ENCODE measurements at places on chromosomes 6 and 20. TPM values are rescaled to one million over a fixed set of nuclear protein-coding genes. Genes with fewer than 3 reads are reported as not detected.

Gene ZC2HC1B
- total RNA-seq = not detected

Gene SAPCD1
- 3.1 TPM for total RNA-seq

Gene ZNF165
- 1.4 TPM for total RNA-seq

Gene LCA5
- 0.21 TPM for total RNA-seq

Gene AK9
- total RNA-seq = 8.6 TPM

Gene C20orf204
- 20.8 TPM for total RNA-seq

GRCh38 chr6:134706153-134706552, 243.7 kb downstream of the ALDH8A1 start:
- H3K27ac ChIP-seq = no peak overlapping the region
- H3K36me3 ChIP-seq = no peaks in the 10 kb centered on the region
- no peak for DNase-seq
- no peaks in the 10 kb centered on the region for H3K4me1 ChIP-seq
- peaks cover 11% of the 10 kb centered on the region for H3K27me3 ChIP-seq

- H3K27ac ChIP-seq = no peak overlapping the region
- no peaks in the 10 kb centered on the region for H3K4me1 ChIP-seq
- no peaks in the 10 kb centered on the region for H3K27me3 ChIP-seq
- no peak for DNase-seq
- no peaks in the 10 kb centered on the region for H3K36me3 ChIP-seq
- no peak overlapping the region for H3K4me3 ChIP-seq
These were observed 106.4 kb downstream of the COL9A1 start for GRCh38 chr6:70196531-70196930.

DNA sequence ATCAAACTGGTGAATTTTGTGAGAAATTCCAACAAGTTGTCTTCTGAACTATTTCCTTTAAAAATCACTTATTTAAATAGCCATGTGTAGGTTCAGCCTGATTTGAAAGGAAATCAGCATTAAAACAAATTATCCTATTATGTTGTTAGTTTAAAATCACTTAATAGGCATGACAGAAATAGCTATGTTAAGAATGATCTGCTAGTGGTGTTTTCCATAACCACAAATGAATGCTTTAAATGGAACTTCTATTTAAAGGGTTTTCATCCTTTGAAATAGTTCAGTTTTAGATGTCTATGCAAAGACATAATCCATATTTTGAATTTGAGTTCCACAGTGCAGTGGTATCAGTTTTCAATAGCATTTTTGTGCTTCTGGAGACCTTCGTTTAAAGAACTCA, 120.1 kb downstream of the PLEKHG1 start:
- no peak overlapping the region for H3K4me3 ChIP-seq
- DNase-seq = no peak
- H3K27me3 ChIP-seq = no peaks in the 10 kb centered on the region
- H3K36me3 ChIP-seq = no peaks in the 10 kb centered on the region
- H3K27ac ChIP-seq = no peak overlapping the region

- H3K27ac ChIP-seq = no peak overlapping the region
- H3K27me3 ChIP-seq = no peaks in the 10 kb centered on the region
- no peak overlapping the region for H3K4me3 ChIP-seq
- no peak for DNase-seq
- no peaks in the 10 kb centered on the region for H3K4me1 ChIP-seq
- H3K36me3 ChIP-seq = peaks cover 15% of the 10 kb centered on the region
These were observed 84.9 kb upstream of the TMEM181 start for GRCh38 chr6:158474961-158475343.

GRCh38 chr6:145866456-145867396, 52.1 kb upstream of the FBXO30 start:
- H3K4me1 ChIP-seq = peaks cover 12% of the 10 kb centered on the region
- no peaks in the 10 kb centered on the region for H3K27me3 ChIP-seq
- peak overlapping the region; percentile 26 for H3K27ac ChIP-seq
- H3K36me3 ChIP-seq = no peaks in the 10 kb centered on the region

DNA sequence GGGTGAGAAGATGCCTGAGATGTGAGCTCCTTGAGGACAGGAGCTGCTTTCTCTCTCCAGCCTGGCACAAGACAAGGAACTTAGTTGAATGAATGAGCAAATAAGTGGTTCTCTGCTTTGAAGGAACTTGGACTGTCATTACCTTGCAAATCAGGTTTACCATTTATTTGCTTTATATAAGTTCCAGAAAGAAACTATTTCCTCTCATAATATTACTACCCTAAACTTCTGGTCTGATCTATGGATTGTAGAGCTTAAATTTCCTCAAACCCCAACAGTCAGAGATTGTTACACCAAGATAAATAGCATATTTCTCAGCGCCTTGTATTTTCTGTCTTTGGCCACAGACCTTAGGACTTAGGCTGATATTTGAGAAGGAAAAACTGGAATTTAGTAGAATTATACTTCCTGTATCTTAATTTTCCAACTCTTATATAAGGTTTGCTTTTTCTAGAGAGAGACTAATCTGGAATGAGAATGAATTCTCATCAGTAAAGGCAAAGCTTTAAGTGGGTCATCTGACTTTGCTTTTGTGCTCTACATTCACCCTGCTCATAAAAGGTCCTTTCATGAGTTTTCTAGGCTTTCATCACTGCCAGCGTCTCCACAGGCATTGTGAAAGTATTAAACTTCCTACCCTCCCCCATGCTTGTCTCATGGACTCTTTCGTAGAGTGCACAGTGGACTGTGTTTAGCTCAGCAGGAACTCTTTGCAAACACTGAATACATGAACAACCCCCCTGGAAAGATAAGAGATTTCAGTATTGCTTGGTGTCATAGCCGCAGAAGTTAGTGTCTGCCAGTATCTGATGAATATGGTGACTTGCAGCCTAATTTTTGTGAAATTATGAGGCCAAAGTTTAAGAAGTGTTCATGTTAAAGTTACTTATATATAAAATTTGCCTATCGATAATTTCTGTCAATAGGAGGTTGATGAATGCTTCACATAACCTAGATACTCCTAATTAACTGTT, 74.0 kb downstream of the PTPRA start:
- no peaks in the 10 kb centered on the region for H3K27me3 ChIP-seq
- no peak for DNase-seq
- peaks cover 17% of the 10 kb centered on the region for H3K36me3 ChIP-seq
- H3K4me1 ChIP-seq = no peaks in the 10 kb centered on the region
- H3K27ac ChIP-seq = no peak overlapping the region

GRCh38 chr6:160360955-160361354, 12.8 kb downstream of the SLC22A3 start:
- H3K36me3 ChIP-seq = no peaks in the 10 kb centered on the region
- peaks cover 15% of the 10 kb centered on the region for H3K27me3 ChIP-seq
- DNase-seq = no peak
- H3K27ac ChIP-seq = no peak overlapping the region

DNA sequence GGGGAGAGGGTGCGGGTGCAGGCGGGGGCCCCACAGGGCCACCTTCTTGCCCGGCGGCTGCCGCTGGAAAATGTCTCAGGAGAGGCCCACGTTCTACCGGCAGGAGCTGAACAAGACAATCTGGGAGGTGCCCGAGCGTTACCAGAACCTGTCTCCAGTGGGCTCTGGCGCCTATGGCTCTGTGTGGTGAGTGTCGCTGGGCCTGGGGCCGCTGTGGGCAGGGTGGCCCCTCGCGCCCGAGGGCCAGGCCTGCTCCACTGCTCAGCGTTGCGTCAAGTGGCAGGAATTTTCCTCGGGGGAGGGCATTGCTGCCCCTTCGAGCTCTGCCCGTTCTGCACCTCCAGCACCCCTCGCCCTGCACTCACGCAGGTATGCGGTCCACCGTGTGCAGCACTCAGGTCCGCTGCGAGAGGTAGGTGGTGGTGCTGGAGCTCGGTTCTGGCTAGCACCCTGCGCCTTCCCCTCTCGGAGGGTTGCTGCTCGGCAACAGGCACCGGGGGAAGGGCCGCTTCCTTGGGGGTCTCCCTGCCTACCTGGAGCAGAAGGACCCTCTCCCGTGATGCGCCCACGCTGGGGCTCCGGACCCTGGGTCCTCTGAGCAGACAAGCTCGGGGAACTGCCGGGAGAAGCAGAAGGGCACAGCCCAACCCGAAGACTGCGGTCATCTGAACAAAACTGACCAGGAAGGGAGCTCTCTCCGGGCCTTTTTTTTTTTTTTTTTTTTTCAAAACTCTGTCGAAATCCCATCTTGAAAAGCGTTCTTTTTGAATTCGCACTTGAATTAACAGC, 674 bp downstream of the MAPK14 start:
- H3K4me1 ChIP-seq = peaks cover 30% of the 10 kb centered on the region
- peak overlapping the region; percentile 96 for H3K4me3 ChIP-seq
- no peaks in the 10 kb centered on the region for H3K36me3 ChIP-seq
- peaks cover 15% of the 10 kb centered on the region for H3K27me3 ChIP-seq

DNA sequence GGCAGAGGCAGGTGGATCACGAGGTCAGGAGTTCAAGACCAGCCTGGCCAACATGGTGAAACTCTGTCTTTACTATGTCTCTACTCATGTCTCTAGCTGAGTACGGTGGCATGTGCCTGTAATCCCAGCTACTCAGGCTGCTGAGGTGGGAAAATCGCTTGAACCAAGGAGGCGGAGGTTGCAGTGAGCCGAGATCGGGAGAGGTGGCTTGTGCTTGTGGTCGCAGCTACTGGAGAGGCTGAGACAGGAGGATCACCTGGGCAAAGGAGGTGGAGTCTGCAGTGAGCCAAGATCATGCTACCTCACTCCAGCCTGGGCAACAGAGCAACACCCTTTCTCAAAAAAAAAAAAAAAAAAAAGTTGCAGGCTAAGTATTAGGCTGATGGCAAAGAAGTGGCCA, 8.0 kb upstream of the WTAP start:
- no peak for DNase-seq
- H3K27me3 ChIP-seq = no peaks in the 10 kb centered on the region
- H3K4me1 ChIP-seq = peaks cover 2% of the 10 kb centered on the region

DNA sequence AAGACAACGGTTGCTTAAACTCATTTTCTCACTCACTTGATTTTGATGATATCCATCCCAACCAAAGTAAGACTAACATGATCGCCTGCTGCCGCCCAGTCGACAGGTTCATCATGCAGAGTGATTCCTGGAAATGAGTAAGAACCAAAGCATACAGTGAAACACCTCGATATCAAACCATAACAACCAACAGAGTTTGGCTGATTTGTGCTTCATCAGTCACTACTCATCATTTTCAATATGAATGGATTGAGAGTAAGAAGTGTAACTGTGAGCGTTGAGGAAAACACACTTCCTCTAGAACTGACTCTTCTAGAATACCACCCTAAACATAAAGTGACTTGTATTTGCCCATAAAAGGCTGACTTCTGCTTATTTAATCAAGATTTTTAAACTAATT, 29.2 kb upstream of the ALDH8A1 start:
- H3K27me3 ChIP-seq = no peaks in the 10 kb centered on the region
- peaks cover 5% of the 10 kb centered on the region for H3K36me3 ChIP-seq
- DNase-seq = no peak
- no peaks in the 10 kb centered on the region for H3K4me1 ChIP-seq
- H3K27ac ChIP-seq = no peak overlapping the region

- H3K36me3 ChIP-seq = no peaks in the 10 kb centered on the region
- no peaks in the 10 kb centered on the region for H3K27me3 ChIP-seq
- no peak overlapping the region for H3K4me3 ChIP-seq
- DNase-seq = no peak
These were observed 28.4 kb downstream of the CEBPB start for GRCh38 chr20:50218987-50219435.

DNA sequence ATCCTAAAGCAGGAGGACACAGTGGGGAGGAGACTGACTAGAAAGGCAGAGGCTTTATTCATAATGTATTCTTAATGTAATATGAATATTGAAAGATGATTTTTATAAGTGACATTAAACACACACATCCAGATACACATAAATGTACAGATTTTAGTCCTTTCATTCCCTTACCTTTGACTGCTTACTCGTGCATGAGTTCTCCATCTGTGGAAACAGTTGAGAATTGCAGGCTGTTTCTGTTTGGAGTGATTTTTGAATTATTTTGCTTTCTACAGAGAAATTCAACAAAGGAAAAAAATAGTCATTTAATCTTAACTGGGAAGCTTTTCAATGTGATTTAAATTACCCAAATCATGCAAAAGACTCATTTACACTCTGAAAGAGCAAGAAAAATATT, 136.5 kb downstream of the RIMS1 start:
- no peaks in the 10 kb centered on the region for H3K36me3 ChIP-seq
- H3K27ac ChIP-seq = no peak overlapping the region
- H3K27me3 ChIP-seq = no peaks in the 10 kb centered on the region
- DNase-seq = no peak
- H3K4me1 ChIP-seq = no peaks in the 10 kb centered on the region
- no peak overlapping the region for H3K4me3 ChIP-seq

Data from T-cell (primary cell).